Cerebellar nuclear complex (tissue), 1 donor: ENCODE measurements at places on chromosomes 1 and 21.

GRCh38 chr1:25430967-25431881 lies 527 bp downstream of the MACO1 start:
- DNase-seq, result no peak

GRCh38 chr1:11761988-11762406 lies at the start of gene C1orf167:
Gene C1orf167 (plus strand): TSS chr1:11762193. CDS start chr1:11764401, 2,208 bp downstream.
- DNase-seq, result no peak

GRCh38 chr1:91759076-91759475 lies 126.9 kb downstream of the TGFBR3 start:
- DNase-seq, result no peak

DNA sequence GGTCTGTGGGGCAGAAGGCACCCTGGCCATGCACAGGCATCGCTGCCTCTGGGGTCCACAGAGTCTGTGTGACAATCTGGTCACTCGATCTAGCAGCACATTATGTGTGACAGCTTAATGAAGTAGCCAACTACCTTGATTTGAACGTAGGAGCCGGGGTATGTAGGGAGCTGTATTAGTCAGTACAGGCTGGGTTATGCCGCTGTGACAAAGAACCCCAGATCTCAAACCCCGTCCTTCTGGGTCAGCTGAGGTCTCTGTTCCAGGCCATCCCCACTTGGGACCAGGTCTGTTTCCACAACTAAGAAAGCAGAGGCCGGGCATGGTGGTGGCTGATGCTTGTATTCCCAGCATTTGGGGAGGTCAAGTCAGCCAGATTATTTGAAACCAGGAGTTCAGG lies 8.3 kb upstream of the ATAD3B start:
- no peak for DNase-seq

- DNase-seq, result no peak
Observed at GRCh38 chr1:60463786-60464185, 390.2 kb upstream of the C1orf87 start.

GRCh38 chr1:180734366-180734765 lies 102.5 kb downstream of the XPR1 start:
- no peak for DNase-seq

- DNase-seq, result no peak
Observed at GRCh38 chr21:42827588-42827987, 51.8 kb downstream of the WDR4 start.

GRCh38 chr1:154481053-154481452 lies 21.0 kb upstream of the TDRD10 start:
- DNase-seq, result no peak

DNA sequence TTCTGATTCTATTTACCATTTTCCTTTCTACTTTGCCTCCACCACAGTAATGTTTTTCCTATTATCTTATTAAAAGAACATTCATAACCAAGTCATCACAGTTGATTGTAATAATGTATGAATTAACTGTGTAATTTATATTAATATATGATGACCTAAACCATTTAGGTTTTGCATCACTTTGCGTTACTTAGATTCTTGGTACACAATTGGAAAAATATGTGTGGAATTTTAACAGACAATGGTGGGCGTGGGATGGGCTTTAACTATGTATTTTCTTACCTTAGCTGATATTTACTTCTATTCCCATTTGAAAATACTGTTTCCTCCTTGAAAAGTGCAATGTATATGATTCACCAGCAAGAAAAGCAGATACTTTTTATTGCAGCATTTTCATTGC lies 3.6 kb downstream of the KRTAP21-3 start:
- no peak for DNase-seq

DNA sequence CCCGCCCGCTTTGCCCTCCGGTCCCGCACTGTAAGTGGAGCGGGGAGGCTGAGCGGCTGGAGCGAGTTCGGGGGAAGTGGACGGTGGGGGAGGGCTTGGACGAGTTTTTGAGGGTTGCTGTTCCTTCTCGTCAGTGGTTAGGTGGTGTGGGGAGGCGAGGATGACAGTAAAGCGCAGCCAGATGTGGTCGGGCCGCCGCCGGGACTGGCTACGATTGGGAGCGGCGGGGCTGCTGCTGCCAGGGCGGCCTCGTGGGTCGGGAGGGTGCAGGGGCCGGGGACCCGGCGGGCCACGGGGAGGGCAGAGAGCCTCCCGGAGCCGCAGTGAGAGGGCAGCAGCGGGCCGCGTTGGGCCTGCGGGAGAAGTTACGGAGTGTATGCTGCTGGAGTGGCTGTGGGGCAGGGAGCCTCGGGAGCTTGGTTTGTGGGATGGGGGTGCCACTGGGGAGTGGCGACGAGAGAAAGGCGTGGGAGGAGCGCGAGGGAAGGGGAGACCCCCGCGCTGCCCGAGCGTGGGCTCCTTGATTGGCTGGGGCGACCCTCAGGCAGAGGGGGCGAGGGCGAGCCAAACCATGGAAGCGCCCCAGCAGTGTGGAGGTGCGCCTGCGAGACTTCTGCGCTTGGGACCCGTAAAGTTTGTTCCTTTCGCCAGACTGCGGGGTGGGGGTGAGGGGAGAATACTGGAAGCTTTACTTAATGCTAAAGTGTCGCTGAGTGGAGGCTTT lies 2.1 kb downstream of the ADGRL2 start:
- no peak for DNase-seq

GRCh38 chr1:228162286-228163006 lies 3.2 kb upstream of the IBA57 start:
- no peak for DNase-seq

- no peak for DNase-seq
Observed at GRCh38 chr1:100538913-100539835, 1.2 kb downstream of the GPR88 start.

GRCh38 chr1:41664861-41665640 lies 180.6 kb upstream of the EDN2 start:
- no peak for DNase-seq

GRCh38 chr1:118878661-118879060 lies 109.5 kb downstream of the TBX15 start:
- no peak for DNase-seq

GRCh38 chr1:86993269-86993985 lies 79.0 kb downstream of the HS2ST1 start:
- DNase-seq, result no peak

GRCh38 chr1:208766832-208767231 lies 522.6 kb upstream of the PLXNA2 start:
- no peak for DNase-seq

- no peak for DNase-seq
Observed at GRCh38 chr1:3494321-3495308, 40.1 kb downstream of the ARHGEF16 start.

DNA sequence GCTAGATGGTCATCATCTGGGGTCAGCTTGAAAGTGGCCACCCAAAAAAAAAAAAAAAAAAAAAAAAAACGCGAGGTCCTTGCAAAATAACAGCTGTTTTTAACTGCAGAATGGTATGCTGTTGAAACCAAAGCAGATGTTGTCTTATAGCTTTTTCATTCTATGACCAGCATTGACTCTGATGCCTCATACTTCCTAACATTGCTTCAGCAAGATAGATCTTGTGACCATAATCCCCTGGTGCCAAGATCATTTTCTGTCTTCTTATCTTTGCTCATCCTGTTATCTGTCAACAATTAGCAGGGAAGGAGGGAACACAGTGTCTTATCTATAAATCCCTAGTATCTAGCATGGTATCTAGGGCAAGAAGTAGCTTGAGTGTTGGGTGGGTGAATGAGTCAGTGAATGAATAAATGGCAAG lies 181.5 kb downstream of the PLPP3 start:
- no peak for DNase-seq

DNA sequence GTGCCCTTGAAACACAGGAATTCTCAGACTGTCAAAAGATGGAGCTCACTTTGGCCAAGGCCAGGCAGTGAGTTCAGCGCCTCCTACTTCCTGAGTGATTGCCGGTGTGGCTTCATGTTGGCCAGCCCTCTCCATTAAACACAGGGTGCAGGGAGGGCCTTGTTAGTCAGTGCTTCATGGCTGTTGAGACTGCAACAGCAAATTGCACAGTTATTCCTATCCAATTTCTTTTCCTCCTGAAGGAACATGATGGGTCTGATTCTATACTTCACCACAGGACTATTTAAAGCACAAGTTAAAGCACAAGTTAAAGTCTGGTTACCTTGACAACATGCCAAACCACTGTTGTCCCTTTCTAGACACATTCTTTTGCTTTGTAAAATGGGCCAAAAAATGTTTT lies 156.6 kb downstream of the SIPA1L2 start:
- DNase-seq, result no peak

- DNase-seq, result no peak
Observed at GRCh38 chr1:155294520-155295182, 6.6 kb downstream of the PKLR start.
